T-helper 2 cell (primary cell): ENCODE measurements at places on chromosomes 12 and 14.
A peak's percentile ranks its signal among the peaks of the same experiment; 100 is the strongest.

- no peak for DNase-seq
These were observed 67.9 kb downstream of the DAAM1 start for GRCh38 chr14:59256331-59256730.

- peak; percentile 71 for DNase-seq
These were observed at the start of gene SLC48A1 for GRCh38 chr12:47773062-47773857. SLC48A1 (plus strand) TSS chr12:47773238; CDS start chr12:47773305, 67 bp downstream.

DNA sequence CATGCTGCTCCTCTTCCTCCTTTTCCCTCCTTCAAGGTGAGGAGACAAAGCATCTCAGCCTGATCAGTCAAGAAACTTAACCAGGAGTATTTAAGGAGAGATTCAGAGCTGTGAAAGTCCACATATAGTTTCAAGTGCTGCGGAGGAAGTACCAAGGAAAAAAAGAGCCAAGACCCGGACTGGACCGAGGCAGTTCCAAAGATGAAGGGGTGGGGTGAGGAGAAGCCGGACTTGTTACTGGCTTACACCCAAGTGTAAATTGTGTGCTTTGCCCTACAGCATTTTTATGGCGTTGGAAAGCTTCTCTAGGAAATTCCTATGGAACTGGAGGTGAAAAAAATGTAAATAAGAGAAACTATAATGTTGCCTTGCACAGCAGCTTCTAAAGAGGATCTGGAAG is 263.1 kb downstream of the GRIN2B start:
- no peak for DNase-seq

GRCh38 chr14:80933282-80933681 is 8.3 kb downstream of the CEP128 start:
- no peak for DNase-seq

DNA sequence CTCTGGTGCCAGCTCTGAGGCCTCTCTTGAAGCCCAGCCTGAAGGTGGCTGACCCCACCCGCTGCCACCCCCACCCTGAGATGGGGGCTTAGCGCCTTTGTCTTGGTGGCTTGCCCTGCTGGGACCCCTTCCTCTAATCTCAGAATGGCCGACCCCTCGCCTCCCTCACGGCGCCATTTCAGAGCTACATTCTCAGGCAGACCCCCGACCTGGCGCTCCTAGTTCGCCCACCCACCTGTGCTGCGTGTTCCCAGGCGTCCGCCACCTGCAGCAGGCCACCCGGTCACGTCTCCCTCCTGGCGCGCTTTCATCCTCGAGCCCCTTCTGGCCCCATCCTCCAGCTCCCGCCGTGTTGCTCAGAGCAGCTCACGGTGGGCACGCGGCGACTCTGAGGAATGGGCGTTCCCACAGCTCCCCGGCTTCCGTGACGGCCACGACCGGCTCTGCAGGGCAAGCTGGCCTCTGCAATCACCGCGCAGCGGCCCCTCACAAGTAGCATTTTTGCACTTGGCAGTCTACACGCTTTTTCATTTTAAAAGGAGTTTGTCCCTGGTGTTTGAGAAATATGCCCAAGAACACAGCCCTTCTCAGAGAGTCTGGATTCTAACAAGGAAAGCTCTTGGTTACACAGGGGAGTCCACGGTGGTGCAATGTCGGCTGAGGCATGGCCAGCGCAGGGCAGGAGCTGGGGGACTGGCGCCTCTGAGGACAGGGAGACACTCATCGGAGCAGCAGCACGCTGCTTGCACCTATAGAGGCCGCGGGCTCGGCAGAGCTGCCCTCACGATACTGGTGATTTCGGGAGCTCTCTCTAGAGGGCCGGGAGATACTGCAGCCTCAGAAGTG is 105.7 kb upstream of the C14orf180 start:
- DNase-seq, result no peak

GRCh38 chr12:40953076-40953475 is 235.0 kb upstream of the PDZRN4 start:
- DNase-seq, result no peak

DNA sequence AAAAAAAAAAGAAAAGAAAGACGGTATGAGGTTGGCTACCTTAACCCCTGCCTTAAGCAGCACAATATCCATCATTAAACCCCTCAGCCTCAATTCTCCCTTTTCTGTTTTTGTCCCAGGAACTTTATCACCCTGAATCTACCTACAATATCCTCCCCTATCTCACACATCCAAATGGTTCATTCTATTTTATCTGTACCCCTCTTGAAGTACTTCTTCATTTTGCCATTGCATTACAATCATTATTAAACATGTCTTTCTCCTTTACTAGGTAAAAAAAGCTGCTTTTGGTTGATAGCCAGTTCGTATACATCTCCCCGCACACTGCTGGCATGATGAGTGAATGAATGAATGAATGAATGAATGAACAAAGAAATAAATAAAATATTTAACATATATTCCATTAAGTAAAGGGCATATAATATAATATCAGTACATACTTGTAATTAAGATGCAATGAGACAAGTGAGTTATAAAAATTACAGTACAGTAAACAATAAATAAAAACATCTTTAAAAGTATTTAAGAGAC is 364 bp upstream of the GPR65 start:
- DNase-seq, result peak; percentile 51

DNA sequence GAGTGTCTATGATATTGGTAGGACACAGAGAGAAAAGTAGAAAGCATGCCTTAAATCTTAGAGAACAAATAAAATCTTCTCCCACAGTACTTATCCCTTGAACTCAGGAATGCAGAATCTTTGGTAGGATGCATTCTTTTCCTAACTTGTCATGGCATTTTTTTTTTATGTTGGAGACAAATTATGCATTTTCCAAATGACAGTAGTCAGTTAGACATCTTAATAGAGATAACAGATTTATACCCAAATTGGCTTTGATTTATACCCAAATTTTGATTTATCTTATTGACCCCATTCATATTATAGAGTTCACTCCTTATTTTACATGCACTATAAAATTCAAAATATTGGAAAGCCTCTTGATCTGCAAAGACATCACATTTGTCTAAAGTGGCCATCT is 132.9 kb downstream of the CNTN1 start:
- no peak for DNase-seq

DNA sequence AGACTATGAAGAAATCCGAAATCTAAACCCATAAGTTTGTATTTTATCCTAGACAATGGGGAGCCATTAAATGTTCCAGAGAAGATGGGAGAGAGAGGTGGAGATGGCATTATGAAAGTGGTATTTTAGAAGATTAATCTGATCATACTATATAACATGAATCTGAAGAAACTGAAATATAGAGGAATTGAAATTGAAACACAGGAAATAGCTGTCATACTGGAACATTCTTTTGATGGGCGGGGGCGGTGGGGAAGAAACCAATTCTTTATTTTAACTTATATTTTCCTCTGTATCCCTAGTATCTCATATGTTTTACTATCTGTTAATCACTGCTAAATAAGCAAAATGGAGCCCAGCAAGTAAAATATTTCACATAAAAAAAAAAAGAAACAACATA is 27.0 kb upstream of the FOXN3 start:
- DNase-seq, result peak; percentile 40

DNA sequence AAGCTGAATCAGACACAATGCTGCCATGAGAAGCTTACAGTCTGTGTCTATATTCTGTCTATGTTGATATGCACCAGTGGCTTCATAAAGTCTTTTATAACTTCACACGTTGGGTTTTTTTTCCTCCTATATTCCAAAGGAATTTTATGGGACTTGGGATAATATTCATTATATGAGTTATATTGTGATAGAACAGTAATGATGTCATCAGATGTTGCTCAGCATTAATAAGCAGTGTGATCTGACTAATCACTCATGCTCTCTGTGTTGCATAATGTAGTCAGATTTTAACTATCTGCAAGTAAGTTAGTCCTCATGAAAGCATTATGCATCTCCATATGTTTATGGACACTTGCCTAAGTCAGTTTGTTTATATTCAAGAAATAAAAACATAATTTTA is 159.6 kb downstream of the PLCZ1 start:
- no peak for DNase-seq

- DNase-seq, result no peak
These were observed 439.4 kb downstream of the PDZRN4 start for GRCh38 chr12:41627476-41627875.

GRCh38 chr12:2049604-2050540 is 2.9 kb upstream of the CACNA1C start:
- DNase-seq, result no peak

GRCh38 chr14:69711477-69711876 is 55.5 kb upstream of the SRSF5 start:
- no peak for DNase-seq

GRCh38 chr12:47194501-47194900 is 114.7 kb upstream of the AMIGO2 start:
- no peak for DNase-seq

- DNase-seq, result no peak
These were observed 84.4 kb downstream of the GALC start for GRCh38 chr14:87908550-87908949.

DNA sequence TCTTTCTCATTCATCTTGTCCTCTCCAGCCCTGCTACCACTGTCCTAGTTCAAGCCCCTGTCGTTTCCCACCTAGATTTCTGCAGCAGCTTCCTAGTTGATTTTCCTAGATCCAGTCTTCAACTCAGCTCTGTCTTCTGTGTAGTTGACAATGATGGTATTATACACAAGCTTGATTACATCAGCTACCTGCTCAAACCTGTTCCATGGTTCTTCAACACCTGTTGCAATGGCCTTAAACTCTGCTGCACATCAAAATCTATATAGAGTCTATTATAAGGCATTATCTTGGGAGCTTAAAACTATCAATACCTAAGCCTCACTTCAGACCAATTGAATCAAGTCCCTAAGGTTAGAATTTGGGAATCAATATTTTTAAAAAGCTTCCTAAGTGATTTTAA is 71.7 kb upstream of the PELI2 start:
- DNase-seq, result no peak

- peak; percentile 48 for DNase-seq
These were observed 96.2 kb upstream of the PTPRB start for GRCh38 chr12:70733385-70733784.

- no peak for DNase-seq
These were observed 506 bp downstream of the ESRRB start for GRCh38 chr14:76376409-76376877.

GRCh38 chr12:92208613-92209121 is 63.0 kb upstream of the BTG1 start:
- peak; percentile 90 for DNase-seq

DNA sequence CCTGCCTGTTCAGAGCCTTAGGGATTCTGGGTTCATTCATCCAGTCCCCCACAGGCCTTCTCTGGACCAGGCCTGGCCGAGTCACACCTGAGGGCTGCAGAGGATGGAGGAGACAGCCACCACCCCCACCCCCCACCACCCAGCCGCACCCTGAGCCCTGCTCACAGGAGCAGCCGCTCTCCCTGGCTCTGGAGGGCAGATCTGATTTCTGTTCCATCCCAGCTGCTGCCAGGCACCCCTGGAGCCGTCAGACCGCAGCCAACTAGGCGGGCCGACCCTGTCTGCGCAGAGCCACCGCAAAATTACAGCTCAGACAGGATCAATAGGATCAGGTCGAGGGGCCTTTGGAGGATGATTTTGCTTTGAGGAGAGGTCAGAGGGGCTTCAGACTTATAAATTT is 154.6 kb upstream of the MYL2 start:
- no peak for DNase-seq

- DNase-seq, result no peak
These were observed 194.1 kb upstream of the PLEKHA5 start for GRCh38 chr12:18935371-18935965.

DNA sequence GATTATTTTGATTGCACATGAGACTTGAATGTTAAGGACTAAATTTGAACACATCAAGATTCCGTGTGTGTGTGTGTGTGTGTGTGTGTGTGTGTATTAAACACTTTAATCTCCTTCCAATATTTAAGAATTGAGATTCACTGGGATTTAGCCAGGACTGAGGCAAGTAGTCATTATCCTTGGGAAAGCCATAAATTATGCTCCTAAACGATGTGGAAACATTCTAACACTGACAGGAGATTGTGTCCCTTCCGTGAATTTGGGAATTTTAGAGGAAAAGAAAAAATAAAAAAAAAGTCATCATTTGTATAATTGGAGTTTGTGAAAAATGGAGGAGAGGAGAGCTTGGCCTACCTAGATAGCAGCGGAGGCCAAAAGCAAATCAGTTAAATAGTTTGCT is 212.9 kb downstream of the DUSP6 start:
- no peak for DNase-seq

- DNase-seq, result no peak
These were observed 2.2 kb downstream of the KLRB1 start for GRCh38 chr12:9605483-9605882.

DNA sequence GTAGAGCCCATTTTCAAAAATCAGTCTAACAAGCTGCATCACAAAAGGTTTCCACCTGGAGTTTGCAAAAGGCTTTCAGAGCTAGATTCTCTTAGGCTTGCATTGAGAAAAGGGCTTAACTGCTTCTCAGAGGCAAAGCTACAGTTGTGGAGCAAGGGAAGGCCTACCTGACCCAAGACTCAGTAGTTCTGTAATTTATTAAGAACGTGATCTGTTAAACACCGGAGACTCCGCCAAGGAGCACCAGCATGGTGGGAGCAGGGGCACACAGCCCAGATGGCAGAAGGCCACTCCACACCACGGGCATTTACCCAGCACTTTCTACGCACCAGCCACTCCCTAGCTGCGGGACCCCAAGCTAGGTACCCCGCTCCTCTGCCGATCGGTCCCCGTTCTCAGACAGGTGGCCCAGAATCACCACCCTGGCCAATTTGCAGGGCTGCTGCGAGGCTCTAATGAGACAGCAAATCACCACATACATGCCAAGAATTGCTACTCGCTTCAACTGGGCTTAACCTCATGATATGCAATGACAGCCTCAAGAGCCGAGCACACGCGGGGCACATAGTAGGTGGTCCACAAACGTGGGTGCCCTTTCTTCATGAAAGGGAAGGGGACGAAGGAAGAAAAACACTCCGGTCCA is 1.5 kb downstream of the ITPK1 start:
- DNase-seq, result no peak

DNA sequence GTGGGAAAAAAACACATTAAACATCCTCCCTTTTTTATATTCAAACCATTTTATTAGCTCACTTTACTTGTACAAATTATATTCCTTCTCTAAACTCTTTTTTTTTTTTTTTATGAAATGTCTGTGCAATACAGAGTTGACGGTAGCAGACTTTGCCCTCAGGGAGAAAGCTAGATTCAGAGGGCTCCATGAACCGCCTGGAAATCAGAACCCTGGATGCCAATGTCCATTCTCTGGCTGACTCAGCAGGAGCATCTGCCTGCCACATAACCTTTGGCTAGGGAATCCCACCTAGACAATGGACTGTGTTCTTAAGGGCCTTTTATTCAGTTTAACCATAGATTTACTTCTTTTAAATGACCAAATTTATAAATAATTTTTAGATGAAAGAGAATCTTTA is 467.0 kb downstream of the MDGA2 start:
- DNase-seq, result no peak
